Stimulated activated CD8-positive, alpha-beta memory T cell treated with anti-CD3 and anti-CD28 coated beads, Interleukin-12 subunit alpha, Interleukin-12 subunit beta, amount 100 ng/mL, for 4 hours (primary cell): ENCODE measurements at places on chromosomes 5 and 9.

GRCh38 chr5:39169081-39169480 is 50.3 kb downstream of the FYB1 start:
- DNase-seq, result no peak

DNA sequence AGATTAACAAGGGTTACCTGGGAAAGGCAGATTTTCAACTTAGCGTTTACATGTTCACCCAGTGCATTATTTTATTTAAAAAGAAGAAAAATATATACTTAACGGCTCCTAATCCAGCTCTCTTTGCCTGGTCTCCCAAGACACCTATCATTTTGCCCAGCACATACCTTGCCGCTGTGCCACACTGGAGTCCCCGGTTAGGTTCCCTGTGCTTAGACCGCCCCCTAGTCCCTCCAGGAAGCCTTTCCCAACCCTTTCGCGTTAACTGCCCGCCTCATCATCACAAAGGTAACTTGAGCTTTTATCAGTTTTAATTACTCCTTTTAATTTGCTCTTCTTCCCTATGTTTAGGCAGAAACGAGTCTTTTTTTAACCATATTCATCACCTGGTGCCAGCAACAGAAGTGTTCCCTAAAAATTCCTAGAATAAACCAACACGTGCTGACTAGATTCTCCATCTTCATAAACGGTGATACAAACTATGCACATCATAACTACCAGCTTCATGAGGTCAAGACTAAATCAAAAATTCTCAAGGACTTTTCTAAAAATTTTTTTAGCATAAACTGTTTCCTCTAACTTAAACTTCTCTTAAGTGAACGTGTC is 19.7 kb downstream of the DNAJA1 start:
- no peak for DNase-seq

GRCh38 chr5:41418220-41419031 is 92.0 kb downstream of the PLCXD3 start:
- DNase-seq, result no peak

DNA sequence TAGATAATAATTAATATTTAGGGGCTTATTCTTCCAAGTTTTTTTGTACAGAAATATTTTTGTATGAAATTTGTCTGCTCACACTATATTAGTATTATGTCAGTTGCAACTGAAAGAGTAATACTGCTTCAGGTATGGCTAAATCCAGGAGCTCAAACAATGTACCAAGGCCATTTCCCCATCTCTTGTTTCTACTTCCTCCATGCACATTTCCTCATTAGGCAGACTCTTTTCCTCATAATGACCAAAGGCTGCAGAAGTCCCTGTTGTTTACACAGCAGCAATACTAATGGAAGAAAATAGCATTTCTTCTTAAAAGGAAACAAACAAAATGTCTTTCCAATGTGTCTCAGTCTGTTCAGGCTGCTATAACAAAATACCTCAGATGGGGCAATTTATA is 9.2 kb upstream of the OTULINL start:
- no peak for DNase-seq

- no peak for DNase-seq
Observed at GRCh38 chr5:73120222-73121118, at the start of gene TMEM171. Gene TMEM171 (plus strand): TSS chr5:73120575. CDS start chr5:73123374, 2,799 bp downstream.

- no peak for DNase-seq
Observed at GRCh38 chr5:127298656-127299055, 8.1 kb downstream of the MEGF10 start.

- no peak for DNase-seq
Observed at GRCh38 chr5:572398-573019, 39.6 kb upstream of the CEP72 start.

DNA sequence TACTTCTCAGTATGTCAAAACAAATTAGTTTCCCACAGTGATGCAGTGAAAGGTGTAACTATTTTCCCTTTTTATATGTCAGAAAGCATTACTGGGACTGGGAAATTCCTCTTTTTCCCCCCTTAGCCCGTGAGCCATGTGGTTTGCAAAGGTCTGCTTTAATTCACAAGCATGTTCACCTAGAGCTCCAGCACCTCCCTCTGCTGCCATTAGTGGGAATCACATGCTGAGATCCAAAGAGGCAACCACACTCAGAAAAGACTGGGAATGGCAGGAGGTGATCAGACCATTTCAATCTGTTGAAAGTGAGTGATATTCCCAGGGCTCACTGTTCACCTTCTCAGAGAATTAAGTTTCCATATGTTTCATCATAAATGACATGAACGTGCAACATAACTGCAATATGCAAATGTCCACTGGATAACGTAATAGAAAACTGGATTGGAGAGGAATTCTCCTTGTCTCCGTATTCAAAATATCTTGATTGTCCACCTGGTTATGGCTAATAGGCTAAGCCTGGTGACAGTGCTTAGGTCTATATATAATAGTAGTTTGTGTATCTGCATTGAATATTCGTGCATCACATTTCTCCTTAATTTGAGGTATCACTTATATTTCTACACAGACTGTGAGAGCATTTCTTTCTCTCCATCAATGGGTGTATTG is 703.5 kb upstream of the WWC1 start:
- DNase-seq, result no peak

DNA sequence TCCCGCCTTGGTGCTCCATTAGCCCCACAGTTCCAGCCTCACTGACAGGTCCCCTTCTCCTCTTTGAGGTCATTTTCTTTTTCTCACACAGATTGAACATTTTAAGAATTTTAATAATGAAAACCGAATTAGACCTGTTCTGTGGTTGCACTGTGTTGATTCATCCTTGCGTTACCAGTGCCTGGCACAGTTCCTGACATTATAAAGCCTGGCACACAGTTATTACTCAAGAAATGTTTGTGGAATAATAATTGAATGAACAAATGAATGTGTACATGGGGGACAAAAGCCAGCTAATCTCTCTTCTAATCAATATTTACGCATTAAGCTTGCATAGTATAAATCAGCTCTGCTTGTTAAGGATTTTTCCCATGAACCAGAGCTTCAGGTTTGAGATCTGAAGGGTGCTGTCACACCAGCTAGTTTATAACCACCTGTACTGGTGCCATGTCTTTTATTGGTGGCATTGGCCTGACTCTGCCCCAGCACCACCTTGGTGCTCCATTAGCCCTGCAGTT is 80.0 kb downstream of the SV2C start:
- no peak for DNase-seq

DNA sequence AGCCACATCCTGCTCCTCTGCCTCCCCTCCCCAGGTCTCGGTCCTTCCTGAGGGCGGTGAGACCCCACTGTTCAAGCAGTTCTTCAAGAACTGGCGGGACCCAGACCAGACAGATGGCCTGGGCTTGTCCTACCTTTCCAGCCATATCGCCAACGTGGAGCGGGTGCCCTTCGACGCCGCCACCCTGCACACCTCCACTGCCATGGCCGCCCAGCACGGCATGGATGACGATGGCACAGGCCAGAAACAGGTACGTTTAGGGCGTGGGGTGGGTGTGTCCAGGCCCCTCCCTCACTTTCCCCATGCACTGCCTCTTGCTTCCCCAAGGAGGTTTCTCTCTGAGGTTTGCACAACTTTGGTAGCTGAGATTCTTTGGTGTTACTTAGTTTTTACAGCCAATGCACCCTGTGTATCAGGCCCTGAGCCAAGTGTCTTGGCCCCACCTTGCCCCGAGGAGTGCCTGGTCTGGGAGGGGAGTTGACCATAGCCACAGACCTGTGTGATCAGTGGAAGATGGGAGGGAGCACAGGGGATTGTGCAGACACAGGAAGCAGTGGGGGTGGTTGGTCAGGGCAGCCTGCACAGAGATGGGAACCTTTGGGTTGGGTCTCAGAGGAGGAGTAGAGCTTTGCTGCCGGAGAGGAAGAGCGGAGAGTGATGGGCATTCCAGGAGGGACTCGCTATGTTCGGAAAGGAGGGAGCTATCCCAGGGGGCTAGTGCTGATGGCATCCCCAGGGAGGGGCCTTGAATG is 50.8 kb downstream of the GSN start:
- no peak for DNase-seq

GRCh38 chr9:126587187-126588185 is 26.2 kb upstream of the LMX1B start:
- DNase-seq, result no peak

DNA sequence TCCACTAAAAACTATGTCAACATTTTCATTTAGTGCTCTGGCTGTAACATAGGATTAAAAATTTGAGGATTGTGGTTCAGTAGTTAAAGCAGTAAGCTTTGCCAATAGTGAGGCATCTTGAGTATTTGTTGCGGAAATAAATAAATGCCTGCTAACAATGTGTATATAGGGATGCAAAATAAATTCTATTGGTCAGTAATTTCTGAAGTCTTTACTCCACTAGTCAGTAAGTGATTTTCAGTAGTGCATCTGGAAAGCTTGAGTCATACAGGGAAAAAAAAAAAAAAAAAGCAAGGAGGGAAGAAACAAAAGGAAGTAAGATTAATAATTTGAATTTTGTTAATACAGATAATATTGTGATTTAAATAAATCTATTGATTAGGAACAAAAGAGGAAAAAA is 21.0 kb downstream of the NIPBL start:
- DNase-seq, result no peak

GRCh38 chr5:54524704-54525103 is 7.1 kb downstream of the SNX18 start:
- DNase-seq, result no peak

- DNase-seq, result no peak
Observed at GRCh38 chr9:6723881-6724420, 33.8 kb upstream of the KDM4C start.

- no peak for DNase-seq
Observed at GRCh38 chr9:109317311-109317978, 3.4 kb downstream of the EPB41L4B start.

DNA sequence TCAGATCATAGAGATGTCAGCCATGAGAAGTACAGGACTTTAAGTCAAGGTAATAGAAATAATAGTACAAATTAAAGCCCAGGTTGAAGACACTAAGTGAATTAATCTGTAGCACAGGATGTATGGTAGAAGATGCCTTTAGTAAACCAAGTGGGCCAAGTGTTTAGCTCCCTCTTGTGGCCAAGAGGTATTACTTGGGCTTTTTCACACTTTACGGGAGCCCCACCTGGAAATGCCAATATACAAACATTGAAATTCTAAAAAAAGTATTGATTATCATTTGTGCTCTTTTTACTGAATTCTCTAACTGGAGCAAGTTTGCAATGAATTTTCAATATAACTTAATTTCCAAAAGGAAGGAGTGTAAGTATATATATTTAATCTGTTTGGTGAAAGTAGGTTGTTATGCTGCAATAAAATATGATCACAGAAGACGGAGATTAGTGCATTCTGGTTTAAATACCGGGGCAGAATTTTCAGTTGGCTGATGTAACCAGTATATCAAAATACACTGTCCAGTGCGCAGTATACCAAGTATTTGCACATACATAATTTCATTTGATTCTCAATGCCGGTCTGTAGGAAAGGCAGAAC is 84.7 kb downstream of the PARP8 start:
- no peak for DNase-seq

GRCh38 chr5:151773951-151774350 is 2.2 kb downstream of the G3BP1 start:
- no peak for DNase-seq

DNA sequence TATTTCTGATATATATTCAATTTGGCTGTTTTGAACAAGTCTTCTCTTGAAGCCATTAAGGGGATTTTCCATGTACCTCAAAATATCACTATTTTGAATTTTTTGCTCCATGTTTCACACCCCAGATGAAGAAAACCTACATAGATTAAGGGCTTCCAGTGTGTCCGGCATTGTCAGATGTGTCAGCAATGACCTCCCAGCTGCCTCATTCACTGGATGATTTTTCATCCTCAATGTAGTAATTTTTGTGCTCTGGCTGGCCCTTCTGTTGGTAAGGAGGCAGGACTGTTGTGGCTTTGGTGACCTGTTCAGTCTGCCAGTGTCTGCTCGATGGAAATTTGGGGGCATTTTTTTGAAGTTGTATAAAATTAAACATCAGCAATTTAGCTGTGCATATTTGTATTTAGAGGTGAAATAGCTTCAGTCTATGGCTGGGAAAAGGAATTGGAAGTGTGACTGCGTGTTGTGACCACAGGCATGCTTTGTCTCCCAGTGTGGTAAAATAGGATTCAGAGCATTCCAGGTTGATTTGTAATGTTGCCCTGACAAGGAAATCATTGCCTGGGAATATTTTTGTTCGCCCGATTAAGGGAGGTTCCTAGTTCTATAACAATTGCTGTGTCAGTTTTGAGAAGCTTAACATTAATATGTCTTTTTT is 312.4 kb downstream of the ARHGEF28 start:
- no peak for DNase-seq

DNA sequence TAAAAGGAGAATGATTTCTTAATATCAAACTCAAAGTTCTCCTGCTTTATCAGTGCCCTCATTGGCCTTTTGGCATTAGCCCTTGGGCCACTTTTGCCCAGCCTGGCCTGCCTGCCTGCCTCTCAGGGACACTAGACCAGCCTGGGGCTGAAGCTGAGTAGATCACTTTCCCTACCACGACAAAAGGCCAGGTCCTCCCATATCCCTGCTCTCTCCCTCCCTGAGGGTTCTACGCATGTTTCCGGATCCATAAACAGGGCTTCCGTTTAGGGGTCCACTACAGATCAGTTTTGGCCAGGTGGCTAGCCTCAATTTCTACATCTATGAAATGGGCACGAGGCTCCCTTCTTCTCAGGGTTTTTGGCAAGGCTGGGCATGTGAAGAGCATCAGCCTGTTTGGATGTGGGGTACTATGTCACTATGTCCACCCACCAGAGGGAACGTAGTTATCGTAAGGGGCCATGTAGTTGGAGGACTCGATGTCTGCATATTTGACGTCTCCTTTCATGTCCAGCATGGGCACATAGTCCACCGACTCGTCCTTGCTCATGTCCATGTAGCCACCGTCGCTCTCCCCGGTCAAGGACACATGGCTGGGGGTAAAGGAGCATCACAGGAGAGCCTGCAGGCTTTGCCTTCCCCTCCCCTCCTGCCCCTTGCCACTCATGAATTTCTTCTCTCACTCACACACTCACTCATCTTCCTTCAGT is 34.0 kb downstream of the PDGFRB start:
- DNase-seq, result no peak

GRCh38 chr5:41364346-41364745 is 146.1 kb downstream of the PLCXD3 start:
- no peak for DNase-seq

- no peak for DNase-seq
Observed at GRCh38 chr5:66658516-66658915, 62.3 kb downstream of the MAST4 start.

DNA sequence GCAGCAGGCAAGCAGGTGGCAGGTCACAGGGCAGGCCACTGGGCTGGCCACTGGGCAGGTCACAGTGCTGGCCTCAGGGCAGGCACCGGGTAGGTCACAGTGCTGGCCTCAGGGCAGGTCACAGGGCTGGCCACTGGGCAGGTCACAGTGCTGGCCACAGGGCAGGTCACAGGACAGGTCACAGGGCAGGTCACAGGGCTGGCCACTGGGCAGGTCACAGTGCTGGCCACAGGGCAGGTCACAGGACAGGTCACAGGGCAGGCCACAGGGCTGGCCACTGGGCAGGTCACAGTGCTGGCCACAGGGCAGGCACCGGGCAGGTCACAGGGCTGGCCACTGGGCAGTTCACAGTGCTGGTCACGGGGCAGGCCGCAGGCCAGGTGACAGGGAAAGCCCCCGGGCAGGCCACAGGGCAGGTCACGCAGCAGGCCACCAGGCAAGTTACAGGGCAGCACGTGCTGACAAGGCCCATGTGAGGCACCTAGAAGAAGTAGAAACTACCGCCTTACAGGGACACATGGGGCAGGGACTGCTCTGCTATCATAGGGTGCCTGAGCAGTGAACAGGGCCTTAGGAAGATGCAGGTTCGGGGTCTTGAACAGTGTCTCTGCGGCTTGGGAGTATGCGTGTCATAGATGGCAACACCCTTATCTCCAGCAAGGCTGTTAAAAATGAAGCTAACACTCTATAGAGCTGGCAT is 18.6 kb upstream of the MED10 start:
- DNase-seq, result no peak

- DNase-seq, result no peak
Observed at GRCh38 chr9:108273988-108274387, 581.8 kb downstream of the ACTL7B start.
